ENCODE measurements at places on chromosomes 7 and 10.

- no peaks in the 10 kb centered on the region for H3K4me1 ChIP-seq
- no peak overlapping the region for H3K27ac ChIP-seq
- no peak overlapping the region for H3K4me3 ChIP-seq
Measured at GRCh38 chr7:71313553-71313952, 181.6 kb downstream of the GALNT17 start.

GRCh38 chr7:135334830-135335543 lies 101.3 kb downstream of the STRA8 start:
- no peak for DNase-seq
- no peaks in the 10 kb centered on the region for H3K4me1 ChIP-seq
- H3K4me3 ChIP-seq = no peak overlapping the region
- H3K36me3 ChIP-seq = no peaks in the 10 kb centered on the region
- H3K27me3 ChIP-seq = no peaks in the 10 kb centered on the region

GRCh38 chr7:99504281-99504602 lies 220 bp upstream of the ZKSCAN5 start:
- peaks cover 12% of the 10 kb centered on the region for H3K36me3 ChIP-seq
- H3K27me3 ChIP-seq = no peaks in the 10 kb centered on the region
- H3K4me1 ChIP-seq = peaks cover 21% of the 10 kb centered on the region
- H3K4me3 ChIP-seq = peak overlapping the region; percentile 99

- no peaks in the 10 kb centered on the region for H3K4me1 ChIP-seq
- DNase-seq = no peak
- H3K36me3 ChIP-seq = no peaks in the 10 kb centered on the region
- no peak overlapping the region for H3K4me3 ChIP-seq
Measured at GRCh38 chr10:78199759-78200158, 166.1 kb downstream of the RPS24 start.

DNA sequence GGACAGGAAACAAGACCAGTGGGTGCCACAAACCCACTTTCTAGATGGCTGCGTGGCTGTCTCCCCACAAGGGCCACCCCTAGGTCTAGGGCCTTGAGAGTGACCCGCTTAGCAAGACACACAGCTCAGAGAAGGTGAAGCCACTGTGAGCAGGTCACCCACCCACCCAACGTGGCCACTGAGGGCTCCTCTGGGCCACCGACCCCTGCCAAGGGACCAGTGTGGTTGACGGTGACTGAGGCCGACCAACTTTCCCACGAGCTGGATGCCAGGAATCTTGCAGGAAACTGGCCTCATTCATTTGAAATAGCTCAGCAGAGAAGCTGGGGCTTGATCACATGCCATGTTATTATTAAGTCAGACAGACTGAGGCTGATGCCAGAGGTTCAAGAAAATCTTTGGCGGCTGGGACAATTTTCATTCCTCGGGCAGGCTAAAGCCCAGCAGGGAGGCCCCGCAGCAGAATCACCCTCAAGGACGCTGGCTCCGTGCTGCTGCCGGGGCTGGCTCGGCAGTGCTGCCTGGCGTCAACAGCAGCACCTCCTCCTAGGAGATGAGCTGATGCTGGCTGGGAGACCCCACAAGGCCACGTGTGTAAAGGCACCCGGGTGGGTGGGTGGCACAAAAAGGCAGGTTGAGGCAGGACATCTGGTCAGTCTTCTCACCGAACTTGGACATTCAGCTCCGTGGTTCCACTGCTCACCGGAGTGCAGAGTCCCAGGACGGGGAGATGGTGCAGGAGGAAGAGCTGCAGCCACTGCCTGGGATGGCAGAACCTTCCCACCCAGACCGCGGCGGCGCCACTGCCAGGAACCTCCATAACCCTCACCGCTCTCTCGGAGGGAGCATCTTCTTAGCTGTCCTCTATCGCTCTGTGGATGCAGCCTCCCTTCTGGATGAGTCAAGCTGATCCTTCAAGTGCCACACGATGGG lies 57.8 kb downstream of the ZRANB1 start:
- H3K27me3 ChIP-seq = no peaks in the 10 kb centered on the region
- H3K4me1 ChIP-seq = no peaks in the 10 kb centered on the region
- peak; percentile 21 for DNase-seq
- no peaks in the 10 kb centered on the region for H3K36me3 ChIP-seq
- H3K27ac ChIP-seq = no peak overlapping the region
- no peak overlapping the region for H3K4me3 ChIP-seq

DNA sequence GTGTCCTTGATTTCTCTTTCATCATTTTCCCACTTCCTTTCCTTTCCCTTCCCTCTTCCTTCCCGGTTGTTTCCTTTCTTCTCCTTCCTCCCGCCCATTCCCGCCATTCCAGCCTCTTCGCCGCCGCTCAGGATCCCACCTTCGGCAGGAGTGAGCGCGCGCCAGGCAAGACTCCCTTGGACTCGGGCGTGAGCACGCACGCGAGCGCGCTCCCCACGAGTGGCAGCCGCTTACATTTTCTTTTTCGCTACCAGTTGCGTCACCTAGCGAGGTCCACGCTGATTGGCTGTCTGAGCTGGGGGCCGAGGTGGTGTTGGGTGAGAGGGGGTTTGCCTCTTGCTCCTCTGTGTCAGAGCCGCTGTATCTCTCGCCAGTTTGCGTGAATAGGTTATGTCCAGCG lies 11.8 kb downstream of the ZAN start:
- peaks cover 22% of the 10 kb centered on the region for H3K27me3 ChIP-seq
- H3K27ac ChIP-seq = peak overlapping the region; percentile 69
- H3K4me1 ChIP-seq = peaks cover 4% of the 10 kb centered on the region
- H3K36me3 ChIP-seq = no peaks in the 10 kb centered on the region
- DNase-seq = peak; percentile 51
- peak overlapping the region; percentile 88 for H3K4me3 ChIP-seq

- H3K36me3 ChIP-seq = peaks cover 22% of the 10 kb centered on the region
- H3K27me3 ChIP-seq = no peaks in the 10 kb centered on the region
- peak overlapping the region; percentile 93 for H3K27ac ChIP-seq
- DNase-seq = no peak
- peak overlapping the region; percentile 99 for H3K4me3 ChIP-seq
Measured at GRCh38 chr10:80461208-80462183, 7.4 kb downstream of the TSPAN14 start.

- H3K27me3 ChIP-seq = peaks cover 2% of the 10 kb centered on the region
- no peak overlapping the region for H3K4me3 ChIP-seq
- H3K27ac ChIP-seq = no peak overlapping the region
- H3K4me1 ChIP-seq = no peaks in the 10 kb centered on the region
Measured at GRCh38 chr7:51070151-51070550, 246.5 kb downstream of the COBL start.

- no peak overlapping the region for H3K4me3 ChIP-seq
- H3K36me3 ChIP-seq = peaks cover 31% of the 10 kb centered on the region
- no peak for DNase-seq
Measured at GRCh38 chr10:843703-844102, 87.8 kb downstream of the LARP4B start.
